ENCODE measurements at places on chromosomes 3 and 15.

GRCh38 chr15:85563328-85563727 lies 182.9 kb downstream of the AKAP13 start:
- no peak for DNase-seq

DNA sequence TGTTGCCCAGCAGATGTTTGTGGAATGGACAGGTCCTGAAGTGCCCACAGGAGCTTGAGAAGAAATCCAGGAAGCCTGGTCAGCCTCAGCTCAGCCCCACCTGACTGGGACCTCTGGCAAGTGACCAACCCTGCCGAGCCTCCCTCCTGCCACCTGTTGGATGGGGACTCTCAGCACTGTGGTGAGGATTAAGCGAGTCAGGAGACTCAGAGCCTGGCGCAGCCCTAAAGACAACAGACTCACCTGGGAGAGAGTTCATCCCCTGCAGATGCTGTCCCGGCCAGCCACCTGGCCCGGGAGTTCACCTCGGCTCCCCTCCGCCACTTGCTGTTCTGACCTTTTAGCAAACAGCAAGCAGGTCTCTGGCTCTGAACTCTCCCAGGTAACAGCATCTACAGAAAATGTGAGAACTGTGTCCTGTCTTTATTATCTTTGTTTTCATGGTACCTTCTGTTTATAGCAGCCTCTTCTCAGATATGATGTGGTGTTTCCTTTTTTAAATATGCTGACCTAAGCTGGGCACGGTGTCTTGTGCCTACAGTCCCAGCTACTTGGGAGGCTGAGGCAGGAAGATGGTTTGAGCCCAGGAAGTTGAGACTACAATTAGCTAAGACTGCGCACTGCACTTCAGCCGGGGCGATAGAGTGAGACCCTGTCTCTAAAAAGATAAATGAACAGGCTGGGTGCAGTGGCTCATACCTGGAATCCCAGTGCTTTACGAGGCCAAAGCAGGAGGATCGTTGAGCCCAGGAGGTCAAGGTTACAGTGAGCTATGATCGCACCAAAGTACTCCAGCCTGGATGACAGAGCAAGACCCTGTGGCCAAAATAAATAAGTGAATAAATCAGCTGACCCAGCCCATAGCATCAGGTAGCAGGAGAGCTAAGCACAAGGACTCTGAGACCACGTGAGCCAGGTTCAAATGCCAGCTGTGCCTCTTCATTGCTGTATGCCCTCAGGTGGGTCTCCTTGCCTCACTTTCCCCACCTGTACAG lies 32.4 kb upstream of the SLC6A6 start:
- DNase-seq = no peak

- DNase-seq = no peak
These were observed 11.0 kb downstream of the C3orf22 start for GRCh38 chr3:126547721-126548120.

GRCh38 chr3:69766638-69767037 lies 27.4 kb downstream of the MITF start:
- DNase-seq = no peak

- peak; percentile 88 for DNase-seq
These were observed 19.6 kb downstream of the CLK3 start for GRCh38 chr15:74635228-74635627.

- no peak for DNase-seq
These were observed 128.3 kb upstream of the ARHGEF3 start for GRCh38 chr3:56929809-56930615.

GRCh38 chr3:75325716-75326115 lies 338.4 kb upstream of the FRG2C start:
- no peak for DNase-seq

DNA sequence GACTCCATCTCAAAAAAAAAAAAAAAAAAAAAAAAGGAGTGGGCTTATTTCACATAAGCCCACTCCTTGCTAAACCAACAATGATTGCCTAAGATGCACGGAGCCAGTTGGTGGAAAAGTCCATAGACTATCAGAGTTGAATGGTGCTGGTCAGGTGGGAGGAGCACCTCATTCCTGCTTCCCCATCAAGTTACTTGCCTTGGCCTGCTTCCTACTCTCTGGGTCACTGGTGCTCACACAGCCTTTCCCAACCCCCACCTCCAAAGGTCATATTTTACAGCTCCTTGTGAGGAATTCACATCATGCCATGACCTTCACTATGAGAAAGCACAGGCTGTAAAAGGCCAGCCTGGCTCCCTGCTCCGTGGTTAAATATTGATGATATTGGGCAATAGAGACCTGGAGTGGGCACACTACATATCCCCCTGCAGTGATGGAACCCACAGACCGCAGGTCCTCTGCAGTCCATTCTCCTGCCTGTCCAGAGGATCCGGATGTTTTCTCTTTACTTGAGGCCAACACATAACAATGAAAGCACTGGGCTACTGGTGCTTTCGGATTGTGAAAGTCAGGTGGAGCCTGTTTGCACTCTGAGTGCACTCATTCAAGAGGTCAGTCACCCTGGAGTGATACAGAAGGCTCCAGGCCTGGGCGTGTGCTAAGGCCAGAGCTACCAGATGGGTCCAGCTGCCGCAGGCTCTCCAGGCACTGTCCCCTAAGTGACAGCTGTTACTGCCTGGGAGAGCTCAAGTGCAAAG lies at the start of gene SLC51B:
Gene SLC51B (plus strand): TSS at position 664 of the 758 bp plus-strand sequence. CDS start 4,618 bp downstream, outside the sequence.
- no peak for DNase-seq

DNA sequence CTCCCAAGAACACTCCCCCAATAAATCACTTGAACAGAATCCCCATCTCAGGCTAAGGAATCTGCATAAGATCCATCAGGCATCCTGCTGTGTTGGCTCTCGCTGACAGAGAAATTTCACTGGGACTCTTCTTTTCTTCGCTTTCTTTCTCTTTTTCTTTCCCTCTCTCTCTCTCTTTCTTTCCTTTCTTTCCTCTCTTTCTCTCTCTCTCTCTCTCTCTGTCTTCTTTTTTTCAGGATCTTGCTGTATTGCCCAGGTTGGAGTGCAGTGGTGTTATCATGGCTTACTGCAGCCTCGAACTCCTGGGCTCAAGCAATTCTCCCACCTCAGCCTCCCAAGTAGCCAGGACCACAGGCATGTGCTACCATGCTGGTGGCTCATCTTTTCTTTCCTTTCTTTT lies 4.5 kb upstream of the SLC28A1 start:
- no peak for DNase-seq

DNA sequence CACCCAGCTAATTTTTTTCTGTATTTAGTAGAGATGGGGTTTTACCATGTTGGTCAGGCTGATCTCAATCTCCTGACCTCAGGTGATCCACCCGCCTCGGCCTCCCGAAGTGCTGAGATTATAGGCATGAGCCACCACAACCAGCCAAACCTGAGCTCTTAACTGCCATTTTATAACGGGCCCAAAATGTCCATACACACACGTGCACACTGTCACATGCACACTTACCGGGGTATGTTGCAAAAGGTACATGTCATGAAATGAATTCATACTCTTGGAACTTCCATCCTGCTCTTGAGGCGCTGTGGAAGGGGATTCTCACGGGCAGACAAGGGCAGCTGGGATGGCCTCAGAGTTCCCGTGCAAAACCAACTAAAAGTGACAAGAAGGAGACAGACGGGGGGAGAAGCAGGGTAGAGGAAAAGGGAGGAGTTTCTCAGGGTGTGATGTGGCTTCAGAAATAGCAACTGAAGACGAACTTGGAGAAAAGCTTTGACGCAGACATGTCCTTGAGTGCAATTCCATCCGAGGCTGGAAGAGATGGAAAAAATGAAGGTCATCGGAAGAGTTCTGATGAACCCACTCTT lies 110.9 kb downstream of the BDH1 start:
- no peak for DNase-seq

GRCh38 chr3:123140550-123140949 lies 61.2 kb upstream of the SEC22A start:
- DNase-seq = no peak

DNA sequence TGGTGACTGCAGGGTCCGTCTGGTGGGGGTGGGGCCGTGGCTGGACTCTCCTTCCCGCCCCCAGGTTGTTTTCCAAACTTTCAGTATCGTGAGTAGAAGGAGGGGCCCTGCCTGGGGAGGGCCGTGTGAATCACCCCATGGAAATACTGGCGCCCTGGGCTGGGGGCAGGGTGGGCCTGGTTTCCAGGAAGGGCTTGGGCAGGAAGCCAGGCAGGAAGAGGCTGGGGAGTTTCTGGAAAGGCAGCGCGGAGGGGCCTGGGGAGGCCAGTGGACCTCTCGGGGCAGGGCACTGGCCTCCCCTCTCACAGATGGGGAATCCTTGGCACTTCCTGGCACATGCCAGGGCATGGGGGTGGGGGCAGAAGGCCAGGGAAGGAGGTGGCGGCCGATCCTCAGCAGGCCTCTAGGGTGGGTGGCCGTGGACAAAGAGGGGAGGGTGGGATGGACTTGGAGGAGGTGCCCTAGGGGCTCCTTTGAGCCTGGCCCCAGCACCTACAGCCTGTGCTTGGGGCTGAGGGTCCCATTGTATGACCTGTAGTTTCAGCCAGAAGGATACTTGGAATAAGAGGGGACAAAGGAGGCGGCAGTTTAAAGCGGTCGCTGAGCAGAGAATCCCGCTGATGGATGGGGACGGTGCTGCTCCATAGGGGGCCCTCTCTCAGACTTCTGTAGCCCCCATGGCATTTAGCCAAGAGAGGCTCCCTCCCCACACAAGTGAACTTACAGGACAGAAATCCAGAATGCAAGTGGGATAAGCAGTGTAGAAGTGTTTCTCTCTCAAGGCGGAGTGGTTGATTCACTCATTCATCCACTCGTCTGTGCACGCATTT lies 56.5 kb upstream of the GATA2 start:
- DNase-seq = no peak

- DNase-seq = no peak
These were observed 77.7 kb upstream of the FAM174B start for GRCh38 chr15:92733090-92733933.

DNA sequence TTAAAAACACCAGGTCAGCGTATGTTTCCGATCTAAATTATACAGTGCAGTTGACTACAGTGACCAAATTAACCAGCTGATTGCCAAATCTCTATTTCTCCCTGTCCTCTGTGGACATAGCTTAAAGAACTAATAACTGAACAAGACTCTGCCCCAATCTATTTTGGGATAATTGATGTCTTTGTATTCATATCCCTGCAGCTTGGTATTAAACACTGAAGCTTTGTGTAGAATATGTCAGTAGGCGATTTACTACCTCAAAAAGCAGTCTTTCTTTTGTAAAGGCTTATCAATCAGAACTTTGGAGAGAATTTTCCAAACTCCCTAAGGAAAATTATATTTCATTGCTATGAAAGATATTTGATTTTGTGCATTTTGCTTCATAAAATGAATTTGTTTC lies 258.2 kb downstream of the SOX2 start:
- DNase-seq = no peak

GRCh38 chr3:134357261-134357913 lies 16.9 kb downstream of the AMOTL2 start:
- DNase-seq = no peak

DNA sequence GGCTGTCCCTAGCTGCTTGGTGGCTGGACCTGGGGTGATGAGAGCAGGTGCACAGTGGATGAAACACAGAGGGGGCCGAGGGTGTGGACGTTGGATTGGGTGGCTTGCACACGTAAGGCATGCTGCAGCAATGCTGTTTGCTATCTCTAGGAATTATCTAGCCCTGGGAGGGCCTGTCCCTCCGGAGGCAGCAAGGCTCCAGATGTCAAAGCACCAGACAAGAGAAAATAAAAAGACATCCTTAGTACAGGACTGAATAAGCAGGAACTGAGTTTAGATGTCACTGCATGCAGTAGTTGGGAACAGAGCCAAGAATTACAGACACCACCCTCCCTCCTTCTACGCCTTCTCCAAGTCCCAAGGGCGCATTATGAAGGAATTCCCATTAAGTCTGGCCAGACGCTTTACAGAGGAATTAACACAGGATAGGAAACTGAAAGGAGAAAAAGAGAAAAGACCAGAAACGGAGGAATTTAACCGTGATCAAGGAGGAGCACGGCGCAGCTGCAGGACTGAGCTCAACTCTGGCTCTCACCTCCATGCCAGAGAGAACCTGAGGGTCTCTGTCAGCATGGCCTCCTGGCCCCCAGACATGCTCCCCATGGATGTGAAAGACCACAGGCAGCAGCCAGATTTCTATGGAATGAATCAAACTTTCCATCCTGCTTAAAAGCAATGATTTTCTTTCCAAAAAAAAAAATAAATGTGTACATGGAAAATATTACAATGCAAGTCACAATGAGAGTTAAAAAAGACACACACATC lies 13.8 kb downstream of the ATP10A start:
- peak; percentile 52 for DNase-seq

DNA sequence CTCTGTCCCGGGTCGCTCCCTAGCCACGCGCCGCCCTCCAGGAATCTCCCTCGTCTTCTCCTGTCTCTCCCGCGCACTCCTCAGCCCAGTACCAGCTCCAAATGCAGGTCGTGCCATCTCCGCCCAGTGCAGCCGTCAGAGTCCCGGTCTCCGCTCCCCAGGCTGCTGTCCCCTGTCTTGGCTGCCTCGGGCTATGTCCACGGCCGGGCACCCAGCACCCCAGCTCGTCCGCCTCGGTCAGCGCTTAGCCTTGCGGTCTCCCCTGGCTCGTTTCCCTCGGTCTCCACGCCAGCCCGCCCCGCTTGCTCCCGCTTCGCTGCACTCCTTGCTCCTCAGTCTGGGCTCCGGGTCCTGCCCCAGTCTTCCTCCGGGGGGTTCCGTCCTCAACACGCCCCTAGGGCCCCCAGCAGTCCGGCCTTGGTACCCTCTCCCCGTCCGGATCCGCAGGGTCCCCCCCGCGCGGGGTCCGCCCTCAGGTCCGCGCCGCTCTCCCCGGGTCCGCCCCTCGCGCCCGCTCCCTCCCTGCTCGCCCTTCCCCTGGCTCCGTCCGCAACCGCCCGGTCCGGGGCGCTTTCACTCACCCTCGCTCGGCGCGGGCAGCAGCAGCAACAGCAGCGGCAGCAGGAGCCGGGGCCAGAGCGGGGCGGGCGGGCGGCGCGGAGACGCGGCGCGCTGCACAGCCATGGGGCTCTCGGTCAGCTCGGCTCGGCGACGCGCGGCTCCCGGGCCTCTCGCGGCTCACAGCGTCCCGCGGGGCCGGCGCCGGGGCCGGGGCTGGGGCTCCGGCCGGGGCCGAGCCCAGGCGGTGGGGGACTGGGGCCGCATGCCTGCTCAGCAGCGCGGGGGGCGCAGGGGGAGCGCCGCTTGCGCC lies 462 bp downstream of the IGDCC3 start:
- no peak for DNase-seq

- no peak for DNase-seq
These were observed 118.5 kb upstream of the WNT5A start for GRCh38 chr3:55605443-55606236.

- no peak for DNase-seq
These were observed 524.1 kb upstream of the CFAP20DC start for GRCh38 chr3:59573911-59574310.

GRCh38 chr3:127450331-127450730 lies 140.2 kb downstream of the TPRA1 start:
- no peak for DNase-seq

- no peak for DNase-seq
These were observed 281.6 kb downstream of the CNTN6 start for GRCh38 chr3:1374471-1374870.

GRCh38 chr3:22241110-22241509 lies 490.1 kb upstream of the ZNF385D start:
- no peak for DNase-seq

- no peak for DNase-seq
These were observed 65.0 kb downstream of the SYNM start for GRCh38 chr15:99169769-99170311.

GRCh38 chr15:60394689-60395097 lies 3.1 kb downstream of the ANXA2 start:
- DNase-seq = no peak

Measured in KBM-7 (cell line).